IPS DF 6.9 (cell line): ENCODE measurements at places on chromosomes 7 and 10.

DNA sequence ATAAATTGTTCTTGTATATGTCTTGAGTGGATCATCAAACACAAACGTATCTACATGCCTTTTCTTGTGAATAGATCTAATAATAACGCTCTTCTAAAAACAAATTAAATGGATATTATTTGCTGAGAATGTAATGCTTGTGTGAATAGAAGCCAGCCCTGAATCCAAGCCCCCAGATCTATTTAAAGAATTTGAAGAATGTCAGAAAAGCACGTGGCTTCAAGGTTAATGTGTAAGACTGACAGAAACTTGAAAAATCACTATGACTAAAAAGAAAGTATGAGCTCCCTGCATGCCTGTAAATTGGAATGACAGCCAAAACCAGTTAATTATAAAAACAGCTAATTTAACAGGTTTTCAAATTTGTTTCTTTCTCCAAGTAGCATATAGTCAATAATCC is 43.2 kb upstream of the ATRNL1 start:
- no peak for DNase-seq

DNA sequence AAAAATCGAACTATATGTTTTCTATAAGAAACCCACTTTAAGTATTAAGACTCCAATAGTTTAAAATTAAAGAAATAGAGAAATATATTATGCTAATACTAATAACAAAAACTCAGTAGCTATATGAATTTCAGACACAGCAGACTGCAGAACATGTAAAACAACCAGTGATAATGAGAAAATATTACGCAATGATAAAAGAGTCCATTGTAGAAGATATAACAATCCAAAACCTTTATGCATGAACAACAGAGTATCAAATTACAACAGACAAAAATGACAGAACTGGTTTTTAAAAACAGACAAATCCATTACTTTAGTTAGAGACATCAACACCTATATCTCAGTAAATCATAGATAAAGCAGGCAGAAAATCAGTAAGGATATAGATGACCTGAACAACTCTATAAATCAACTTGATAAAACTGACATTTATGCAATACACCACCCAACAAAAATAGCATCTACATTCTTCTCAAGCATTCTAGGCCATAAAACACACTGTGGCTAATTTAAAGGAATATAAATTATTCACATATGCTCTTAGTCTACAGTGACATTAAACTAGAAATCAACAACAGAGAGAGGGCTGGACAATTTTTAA is 669.5 kb upstream of the GHITM start:
- DNase-seq = no peak

- no peak for DNase-seq
Measured at GRCh38 chr7:76278540-76278939, 23.9 kb upstream of the HSPB1 start.

- DNase-seq = no peak
Measured at GRCh38 chr10:119243967-119244366, 36.6 kb downstream of the GRK5 start.

DNA sequence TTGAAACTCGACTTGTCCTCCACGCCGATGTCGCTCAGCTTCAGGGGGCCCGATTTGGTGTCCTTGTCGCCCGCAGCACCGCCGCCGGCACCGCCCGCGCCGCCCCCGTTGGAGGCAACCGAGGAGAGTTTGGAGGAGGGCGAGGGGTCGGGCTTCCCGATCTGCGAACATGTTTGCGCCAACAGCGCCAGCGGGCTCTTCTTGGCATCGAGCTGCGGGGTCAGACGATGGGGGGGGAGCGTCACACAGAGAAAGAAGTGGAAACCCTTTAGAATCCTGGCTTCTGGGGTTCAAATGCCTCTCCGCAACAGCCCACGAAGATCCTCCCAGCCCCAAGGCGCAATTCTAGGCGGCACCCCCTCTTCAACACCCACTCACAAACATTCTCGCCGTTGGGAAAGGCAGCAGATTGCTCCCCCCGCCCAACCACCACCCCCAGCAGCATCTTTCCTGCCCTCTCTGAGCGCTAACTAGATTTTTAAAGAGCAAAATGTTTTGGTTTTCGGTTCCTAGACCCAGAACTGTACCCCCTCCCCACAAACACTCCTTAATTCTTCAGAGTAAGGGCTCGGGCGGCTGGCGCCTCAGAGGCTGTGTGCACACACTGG is 1.3 kb downstream of the ZNF503 start:
- no peak for DNase-seq

GRCh38 chr10:5399332-5399731 is 5.3 kb downstream of the TUBAL3 start:
- no peak for DNase-seq

- DNase-seq = no peak
Measured at GRCh38 chr10:125548356-125548755, 134.6 kb downstream of the TEX36 start.

DNA sequence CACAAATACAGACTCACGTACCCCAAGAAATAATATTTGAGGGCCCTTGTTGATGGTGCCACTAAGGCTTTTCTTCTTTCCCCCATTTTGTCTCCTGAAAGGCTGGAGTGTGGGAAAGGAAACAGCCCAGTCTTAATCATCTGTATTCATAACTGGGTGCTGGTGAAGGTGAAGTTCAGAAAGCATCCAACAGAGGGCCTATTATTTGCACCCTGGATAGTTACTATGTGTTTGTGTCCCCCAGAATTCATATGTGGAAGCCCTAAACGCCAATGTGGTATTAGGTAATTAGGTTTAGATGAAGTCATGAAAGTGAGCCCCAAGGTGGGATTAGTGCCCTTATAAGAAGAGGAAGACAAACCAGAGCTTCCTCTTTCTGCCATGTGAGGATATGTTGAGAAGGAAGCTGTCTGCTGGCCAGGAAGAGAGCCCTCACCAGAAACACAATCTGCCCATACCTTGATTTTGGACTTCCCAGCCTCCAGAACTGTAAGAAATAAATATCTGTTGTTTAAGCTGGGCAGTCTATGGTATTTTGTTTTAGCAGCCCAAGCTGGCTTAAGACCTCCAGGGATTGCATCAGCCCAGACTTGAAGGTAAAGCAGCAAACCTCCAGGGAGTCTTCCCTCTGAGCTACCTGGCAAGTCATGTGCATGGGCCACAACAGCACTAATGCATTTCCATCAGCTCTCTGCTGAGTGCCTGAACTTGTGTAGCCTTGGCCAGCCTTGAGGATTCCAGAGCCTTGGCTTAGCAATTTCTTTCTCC is 90.0 kb upstream of the ADRB1 start:
- DNase-seq = no peak

- DNase-seq = no peak
Measured at GRCh38 chr10:15571575-15571974, 148.1 kb downstream of the ITGA8 start.

DNA sequence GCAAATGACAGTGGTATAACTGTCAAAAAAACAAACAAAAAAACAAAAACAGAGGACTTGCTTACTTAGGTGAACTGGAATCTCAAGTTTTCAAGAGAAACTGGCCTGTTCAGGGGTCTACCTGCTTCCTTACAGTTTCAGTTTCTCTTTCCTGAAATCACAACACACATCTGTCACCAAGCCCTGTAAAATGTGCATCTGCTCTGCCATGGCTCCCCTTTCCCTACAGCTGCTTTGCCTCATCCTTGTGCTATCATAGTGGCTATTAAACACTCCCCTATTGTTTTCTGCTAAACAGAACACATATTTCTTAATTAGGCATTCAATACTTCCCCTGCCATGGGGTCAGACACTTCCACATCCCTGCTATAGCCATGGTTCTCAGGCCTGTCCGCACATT is 37.6 kb downstream of the CPED1 start:
- DNase-seq = no peak

GRCh38 chr10:97651773-97652172 is 11.3 kb downstream of the PI4K2A start:
- DNase-seq = no peak

DNA sequence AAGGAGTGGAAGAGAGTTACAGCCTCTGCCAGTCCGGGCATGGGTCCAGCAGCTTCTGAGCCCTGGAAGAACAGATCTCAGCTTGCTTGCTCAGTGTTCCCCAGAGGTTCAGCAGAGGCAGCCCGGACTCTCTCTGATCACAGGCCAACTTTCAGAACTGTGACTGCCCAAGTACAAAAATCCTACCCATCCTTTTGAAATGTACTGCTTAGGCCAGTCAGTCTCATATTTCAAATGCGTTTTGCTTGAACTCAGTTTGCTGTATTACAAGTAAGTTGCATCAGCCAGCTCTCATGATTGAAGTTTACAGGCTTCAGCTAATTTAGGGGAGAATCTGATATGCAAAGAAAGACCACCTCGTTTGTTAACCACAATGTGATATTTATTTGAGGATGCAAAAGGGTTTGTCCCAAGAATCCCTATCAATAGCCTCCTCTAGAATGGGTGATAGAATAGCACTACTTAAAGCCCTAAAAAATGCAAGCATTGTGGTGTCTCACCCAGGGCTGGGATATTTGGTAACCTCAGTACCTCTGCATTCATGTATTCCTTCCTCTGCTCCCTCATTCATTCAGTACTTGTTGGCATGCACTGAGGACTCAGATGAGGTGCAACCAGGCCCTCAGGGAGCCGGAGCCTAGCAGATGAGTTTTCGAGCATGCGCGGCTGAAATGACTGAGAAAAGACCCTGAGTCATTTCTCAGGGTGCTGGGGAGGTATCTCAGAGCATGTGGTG is 7.0 kb downstream of the AIMP2 start:
- no peak for DNase-seq

GRCh38 chr7:5472432-5473315 is 49.0 kb upstream of the TNRC18 start:
- no peak for DNase-seq

GRCh38 chr10:17915181-17915580 is 36.5 kb upstream of the SLC39A12 start:
- DNase-seq = no peak

DNA sequence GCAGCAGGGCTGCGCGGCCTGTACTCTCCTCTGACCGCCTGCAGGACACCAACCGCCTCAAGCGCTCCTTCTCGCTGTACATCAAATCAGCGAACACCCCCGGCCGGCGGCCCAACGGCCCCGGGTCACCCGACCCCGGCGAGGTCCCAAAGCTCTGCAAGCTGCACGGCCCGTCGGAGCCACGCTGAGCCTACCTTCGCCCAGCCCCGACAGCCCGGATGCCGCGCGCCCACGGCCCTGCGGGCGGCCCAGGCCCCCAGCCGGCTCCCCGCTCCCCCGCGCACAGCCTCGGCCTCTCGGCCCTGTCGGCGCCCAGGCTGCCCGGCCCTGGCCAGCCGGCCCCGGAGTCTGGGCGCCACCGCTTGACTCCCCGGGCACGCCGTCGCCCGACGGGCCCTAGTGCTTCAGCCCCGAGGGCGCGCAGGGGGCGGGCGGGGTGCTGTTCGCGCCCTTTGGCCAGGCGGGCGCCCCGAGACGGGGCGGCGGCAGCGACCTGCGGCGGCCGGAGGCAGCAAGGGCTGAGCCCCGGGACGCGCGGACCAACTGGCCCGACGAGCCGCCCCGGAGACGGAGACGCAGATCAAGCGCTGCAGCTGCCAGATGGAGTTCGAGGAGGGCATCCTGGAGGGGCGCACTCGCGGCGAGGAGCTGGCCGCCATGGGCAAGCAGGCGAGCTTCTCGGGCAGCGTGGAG is 11.1 kb upstream of the SEC24C start:
- DNase-seq = no peak
